ENCODE measurements at places on chromosomes 6 and 20.

GRCh38 chr20:58818586-58819285 is 32.0 kb downstream of the GNAS-AS1 start:
- DNase-seq = no peak

DNA sequence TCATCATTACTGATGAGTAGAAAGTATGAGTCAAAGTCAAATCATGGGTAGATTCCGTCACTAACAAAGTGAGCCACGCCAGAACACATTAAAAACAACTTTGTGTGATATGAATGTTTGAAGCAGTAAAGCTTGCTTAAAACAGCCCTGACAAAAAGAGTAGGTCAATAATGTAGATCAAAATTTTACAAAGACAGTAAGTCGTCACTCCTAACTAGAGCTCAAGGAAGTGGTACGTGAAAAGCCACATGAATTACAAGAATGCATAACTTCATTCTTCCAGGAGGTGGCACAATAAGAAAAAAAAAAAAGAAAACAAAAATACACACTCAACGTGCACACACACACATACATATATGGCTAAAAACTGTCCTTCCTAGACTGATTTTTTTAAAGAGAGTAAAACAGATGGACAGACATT is 69.9 kb downstream of the HACE1 start:
- no peak for DNase-seq

DNA sequence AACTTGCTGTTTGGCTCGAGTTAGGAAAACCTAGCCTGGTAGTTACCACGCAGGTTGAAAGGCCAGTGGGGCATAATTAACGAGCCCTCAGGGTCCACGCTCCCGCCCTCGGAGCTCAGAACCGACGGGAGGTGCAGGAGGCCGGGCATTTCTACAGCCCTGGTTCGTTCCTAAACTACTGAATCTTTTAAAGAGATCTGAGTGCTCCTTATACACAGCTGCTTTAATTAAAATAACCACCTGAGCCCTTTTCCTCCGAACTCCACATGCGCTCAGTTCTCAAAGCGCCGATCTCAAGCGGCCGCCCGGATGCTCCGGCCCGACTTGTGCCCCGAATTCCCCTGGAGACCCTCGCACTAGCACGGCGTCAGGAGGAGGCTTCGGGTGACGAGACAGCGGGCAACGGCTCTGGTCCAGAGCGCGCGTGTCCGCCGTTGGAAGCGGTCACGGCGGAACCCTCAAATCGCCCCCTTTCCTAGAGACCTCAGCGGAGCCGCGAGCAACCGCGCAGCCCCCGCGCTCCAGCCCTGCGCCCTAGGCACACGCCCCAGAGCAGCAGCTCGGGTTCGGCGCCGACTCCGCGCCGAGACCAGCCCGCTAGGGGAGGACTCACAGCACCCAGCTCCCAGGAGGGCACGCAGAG is 397 bp downstream of the WDR27 start:
- no peak for DNase-seq

DNA sequence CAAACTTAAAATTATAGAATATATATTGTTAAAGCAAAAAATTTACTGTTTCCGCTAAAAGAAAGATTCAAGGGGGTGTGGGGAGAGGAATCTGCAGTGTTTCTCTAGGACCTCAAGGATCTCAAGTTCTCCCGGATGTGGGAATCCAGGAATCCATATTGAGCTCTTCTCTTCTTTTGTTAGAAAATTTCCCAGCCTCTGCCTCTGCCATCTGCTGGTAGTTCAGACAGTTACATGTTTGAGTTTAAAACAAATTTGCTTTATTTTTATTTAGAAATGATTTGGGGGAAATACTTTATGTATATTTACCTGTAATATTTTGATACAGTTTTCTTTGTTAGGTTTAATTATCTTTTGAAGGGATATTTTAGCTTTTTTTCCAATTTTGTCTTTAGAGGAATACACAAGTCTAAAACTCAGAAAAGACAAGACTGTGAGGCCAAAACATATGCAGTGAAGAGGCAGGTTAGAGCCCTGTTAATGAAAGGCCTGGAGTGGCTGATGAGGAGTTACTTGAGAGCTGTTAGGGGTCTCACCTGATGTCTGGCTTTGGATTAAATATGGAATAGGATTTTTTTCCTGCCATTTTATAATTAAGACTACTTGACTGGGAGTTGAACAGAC is 268.8 kb downstream of the ARID1B start:
- DNase-seq = no peak

DNA sequence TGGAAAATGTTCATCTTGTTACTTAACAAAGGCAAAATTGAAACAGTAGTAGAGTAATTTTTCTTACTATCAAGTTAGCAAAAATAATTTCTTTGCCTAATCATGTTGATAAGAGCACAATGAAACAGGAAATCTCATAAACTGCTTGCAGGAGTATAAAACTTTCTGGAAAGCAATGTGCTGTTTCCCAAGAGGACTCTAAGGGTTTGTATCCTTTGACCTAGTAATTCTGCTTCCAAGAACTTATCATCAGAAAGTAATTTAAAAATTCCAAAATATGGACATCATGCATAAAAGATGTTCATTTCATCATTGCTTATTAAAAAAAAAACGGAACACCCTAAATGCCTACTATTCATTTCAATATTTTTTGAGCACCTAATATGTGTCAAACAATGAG is 46.1 kb upstream of the TNFAIP3 start:
- no peak for DNase-seq

DNA sequence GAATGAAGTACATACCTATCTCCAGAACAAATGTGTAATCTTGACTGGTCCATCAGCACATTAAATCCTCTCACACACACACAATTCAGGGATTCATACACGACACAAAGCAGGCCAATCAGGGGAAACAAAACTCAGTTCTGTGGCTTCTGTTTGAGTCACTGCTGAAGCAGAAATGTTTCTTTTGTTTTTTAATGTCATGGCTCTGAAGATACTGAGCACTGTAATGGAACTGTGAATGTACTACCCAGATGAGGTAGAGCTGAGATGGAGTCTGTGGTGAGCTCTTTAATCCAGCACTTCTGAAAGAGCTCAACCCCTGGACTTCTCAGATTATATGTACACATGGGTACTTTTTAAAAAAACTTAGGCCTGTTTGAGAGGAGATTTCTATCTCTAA is 116.4 kb downstream of the THEMIS start:
- no peak for DNase-seq

- DNase-seq = peak; percentile 41
Observed at GRCh38 chr6:45419571-45420082, 41.9 kb upstream of the SUPT3H start.

DNA sequence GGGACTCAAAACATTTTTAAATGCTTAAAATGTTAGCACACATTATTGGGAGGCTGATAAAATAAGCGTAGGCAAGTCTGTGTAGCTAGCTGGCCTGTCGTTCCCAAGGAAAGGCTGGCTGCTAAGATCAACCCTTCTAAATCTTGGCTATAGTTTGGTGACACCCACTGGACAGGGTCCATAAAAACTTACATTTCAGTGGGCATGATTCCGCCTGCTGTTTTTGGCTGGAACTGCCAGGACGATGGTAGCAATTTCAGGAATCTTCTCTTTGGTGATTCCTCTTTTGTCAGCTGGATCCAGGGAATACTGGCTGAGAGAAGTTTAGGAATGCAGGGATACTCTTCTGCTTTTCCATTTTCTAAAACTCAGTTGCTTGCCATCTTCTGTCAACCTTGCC is 162.2 kb downstream of the NKAIN2 start:
- no peak for DNase-seq

- no peak for DNase-seq
Observed at GRCh38 chr6:79605061-79605460, 26.1 kb upstream of the SH3BGRL2 start.

DNA sequence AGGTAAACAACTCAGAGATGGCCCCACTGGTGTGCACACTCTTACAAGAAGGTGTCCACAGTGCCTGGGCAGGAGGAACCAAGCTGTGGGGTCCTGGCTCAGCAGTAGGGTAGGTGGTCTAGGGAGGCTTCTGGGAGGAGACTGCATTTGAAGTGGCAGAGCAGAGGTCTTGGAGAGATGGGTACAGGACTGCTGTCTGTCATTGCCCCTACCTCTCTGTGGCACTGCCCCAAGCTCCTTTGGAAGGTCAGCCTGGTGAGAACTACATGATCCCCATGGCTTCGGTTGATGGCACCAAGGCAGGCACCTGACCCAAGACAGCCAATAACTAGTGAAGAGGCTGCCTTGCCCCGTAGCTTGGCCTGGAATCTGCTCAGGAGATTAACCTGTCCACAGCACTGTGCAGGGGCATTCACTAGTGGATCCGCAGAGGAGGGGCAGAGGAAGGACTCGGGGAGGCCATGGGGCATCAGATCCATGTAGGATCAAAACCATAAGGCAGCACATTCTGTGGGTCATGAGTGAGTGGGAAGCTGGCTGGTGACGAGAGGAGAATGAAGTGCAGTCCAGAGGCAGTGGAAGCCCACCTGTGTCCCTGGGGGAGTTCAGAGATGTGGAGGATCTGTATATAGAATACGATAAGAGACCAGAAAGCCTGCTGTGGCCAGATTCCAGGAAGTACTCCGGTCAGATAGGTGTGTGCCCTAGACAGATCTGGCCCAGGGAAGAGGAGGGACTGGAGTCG is 162.0 kb downstream of the GRM4 start:
- DNase-seq = no peak

DNA sequence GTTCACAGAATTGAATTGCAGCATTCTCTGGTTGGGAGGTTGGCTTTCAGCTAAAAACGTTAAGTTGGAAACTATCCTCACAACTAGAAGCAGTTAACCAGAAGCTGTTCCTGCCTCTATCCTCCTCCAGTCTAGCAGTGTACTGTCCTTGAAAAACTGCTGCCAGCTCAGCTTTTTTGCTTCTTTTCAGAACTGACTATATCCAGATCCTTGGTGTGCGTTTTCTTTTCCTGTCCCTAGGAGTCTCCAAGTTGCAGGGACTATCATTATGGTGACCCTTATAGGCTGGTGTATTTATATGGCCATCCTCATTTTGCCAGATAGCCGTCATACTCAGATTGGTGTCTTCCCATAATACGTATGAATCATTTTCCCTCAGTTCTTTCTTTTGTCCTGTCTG is 5.5 kb downstream of the ITCH start:
- DNase-seq = peak; percentile 33

DNA sequence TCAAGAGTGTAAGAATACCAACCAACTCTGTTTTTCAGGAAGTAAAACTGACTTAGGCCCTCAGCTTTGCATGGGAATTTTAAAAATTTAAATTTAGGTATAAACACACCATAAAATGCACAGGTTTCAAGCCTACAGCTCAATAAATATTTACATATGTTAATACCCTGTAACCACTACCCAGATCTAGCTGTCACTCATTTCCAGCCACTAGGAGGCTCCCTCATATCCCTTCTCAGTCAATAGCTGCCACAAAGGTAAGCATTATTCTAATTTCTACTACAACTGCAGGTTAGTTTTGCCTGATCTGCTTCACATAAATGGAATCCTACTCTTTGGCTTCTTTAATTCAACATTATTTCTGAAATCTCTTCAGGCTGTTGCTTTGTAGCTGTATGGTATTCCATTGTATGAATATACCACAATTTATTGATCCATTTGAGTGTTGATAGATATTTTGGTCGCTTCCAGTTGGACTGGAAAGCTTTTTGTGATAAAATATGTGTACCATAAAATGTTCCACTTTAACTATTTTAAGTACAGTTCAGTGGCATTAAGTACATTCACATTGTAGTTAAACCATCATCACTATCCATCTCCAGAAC is 32.5 kb upstream of the MEI4 start:
- DNase-seq = no peak

- DNase-seq = no peak
Observed at GRCh38 chr6:16677458-16677857, 83.8 kb downstream of the ATXN1 start.

DNA sequence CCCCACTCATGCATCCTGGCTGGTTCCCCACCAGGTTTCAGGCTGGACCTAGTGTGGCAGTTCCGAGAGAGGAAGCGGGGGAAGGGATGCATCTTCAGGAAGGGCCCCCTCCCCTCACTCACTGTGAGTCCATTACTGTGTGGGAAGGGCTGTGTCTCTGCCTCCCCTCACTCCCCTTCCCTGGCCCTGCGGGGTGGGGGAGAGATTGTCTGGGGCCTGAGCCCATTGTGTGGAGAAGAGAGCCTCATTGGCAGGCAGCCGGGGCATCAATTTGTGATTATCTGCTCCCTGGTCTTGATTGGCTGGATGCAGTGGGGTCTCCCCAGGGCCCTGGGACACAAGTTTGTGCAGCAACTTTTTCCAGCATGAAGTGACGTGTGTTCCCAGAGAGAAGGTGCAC is 4.1 kb upstream of the MYT1 start:
- DNase-seq = no peak

DNA sequence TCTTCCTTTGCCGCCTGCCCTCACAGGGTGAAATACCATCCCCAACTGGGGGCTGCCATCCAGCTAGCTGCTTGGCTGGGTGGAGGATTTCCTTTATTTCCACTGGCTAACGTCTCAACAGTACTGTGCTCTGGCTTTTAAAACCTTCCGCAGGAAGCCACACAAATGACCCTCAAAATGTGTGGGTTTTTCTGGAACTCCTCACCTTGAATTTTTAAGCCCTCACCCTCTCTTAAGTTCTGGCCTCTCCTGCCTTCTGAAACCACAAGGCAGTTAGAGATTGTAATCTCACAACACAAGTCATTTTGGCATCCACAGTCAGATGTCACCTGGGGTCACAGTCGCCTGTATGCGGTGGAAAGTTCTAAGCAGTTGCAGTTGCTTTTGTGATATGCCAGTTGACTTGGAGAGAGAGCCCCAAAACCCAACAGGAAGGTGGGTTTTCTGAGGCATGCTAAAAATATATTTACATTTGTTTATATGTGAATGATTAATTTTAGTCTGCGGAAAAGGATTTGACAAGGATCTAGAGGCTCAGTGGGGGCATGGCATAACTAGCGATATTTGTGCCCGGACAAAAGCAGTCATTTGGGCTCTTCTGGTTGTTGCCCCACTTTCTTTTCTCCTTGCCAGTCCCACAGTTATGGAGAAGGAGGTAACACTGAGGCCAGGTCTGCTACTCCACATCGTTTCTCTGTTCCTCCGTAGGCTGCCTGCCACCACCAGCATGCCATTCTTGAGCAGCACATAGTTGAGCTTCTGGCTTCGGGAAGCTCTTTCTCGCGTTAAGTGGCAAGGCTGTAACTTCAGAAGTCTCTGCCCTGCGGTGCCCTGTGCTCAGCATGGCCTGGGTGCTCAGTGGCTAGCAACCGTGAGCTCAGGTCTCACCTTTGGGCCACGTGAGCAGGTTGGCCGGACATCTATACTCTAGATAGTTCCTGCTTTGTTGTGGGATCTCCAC is 335.3 kb downstream of the CD83 start:
- DNase-seq = no peak
